ENCODE measurements at places on chromosomes 1 and 21.

DNA sequence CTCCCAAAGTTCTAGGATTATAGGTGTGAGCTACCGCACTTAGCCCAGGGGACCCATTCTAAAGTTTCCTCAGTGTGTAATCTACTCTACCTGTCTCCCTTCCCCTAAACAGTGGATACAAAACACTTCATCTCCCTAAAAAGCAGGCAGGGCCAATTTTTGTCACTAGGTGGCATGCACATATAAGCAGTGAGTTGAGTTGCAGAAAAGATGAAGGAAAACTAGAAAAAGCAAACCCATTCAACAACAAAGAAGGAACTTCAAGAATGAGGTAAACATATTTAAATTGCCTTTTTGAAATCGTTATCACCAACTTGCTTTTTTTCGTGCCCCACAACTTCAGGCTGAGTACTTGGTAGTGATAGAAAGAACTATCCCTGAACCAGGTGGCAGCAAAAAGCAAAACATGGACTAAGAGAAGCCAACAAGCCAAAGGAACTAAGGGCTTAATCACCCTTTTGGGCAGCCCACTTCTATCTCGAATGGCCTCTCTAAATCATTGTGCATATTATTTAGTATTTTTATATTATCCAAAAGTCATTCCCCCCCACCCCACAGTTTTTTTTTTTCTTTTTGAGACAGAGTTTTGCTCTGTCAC, 19.7 kb upstream of the ALDH9A1 start:
- peak; percentile 90 for DNase-seq

DNA sequence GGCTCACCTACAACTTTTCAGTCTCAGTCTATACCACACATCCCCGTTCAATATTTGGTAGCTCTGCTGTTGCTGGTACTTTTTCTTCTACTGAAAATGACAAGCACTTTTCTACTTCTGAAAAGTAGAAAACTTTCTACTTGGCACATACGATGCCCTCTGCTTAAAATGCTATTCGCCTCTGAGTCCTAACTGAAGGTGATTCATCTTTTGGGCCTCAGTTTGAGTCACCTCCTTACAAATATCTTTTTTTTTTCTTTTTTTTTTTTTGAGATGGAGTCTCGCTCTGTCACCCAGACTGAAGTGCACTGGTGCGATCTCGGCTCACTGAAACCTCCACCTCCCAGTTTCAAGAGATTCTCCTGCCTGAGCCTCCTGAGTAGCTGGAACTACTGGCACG, 136.0 kb upstream of the CYYR1 start:
- DNase-seq: no peak

DNA sequence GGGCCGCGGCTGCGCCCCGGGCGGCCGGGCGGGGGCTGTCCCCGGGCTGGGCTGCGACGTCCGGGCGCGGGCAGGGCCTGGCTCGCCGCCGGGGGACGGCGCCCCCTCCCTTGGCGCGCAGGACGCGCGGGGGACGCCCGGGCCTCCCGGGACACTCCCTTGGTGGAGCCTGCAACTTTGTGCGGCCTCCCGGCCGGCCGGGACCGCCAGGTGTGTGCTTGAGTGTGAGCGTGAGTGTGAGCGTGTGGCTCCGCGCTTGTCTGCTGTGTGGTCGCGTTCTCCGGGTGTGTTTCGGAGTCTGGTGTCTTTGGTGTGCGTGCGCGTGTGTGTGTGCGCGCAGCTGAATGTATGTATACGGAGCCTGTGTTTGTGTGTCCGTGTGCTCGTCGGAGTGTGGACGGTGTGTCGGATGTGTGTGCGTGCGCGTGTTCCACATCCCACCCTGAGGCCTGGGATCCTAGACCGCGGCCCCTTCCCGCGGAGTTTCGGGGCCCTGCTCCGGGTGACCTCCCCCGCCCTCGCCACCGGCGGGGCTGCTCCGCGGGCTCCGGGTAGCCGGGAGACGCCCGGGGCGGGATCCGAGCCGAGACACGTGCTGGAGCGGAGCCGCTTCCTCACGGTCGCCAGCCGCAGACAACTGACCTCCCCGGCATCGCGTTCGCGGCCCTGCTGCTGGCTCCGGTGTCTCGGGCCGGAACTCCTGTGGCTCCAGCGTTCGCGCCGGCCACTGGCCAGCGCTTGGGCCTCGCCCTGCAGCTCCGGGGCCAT, 1.7 kb downstream of the PTPRU start:
- no peak for DNase-seq

- no peak for DNase-seq
Measured at GRCh38 chr1:235313262-235313661, 14.7 kb downstream of the ARID4B start.

DNA sequence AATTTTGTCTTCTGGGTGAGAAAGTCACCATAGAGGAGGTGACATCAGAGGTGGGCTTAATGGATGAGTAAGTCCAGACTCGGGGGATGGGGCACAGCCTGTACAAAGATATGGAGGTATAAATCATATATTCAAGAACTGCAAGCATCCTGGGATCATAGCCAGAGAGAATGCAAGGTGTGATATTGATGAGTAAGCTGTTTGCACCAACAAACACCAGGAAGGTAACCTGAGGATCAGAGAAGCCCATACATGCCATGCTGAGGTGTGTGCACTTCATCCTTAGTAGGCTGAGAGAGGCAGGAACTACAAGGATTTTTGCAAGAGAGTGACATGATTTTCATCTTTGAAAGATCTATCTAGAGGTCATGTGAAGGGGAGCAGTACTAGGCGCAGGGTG, 306.4 kb downstream of the HHAT start:
- DNase-seq: no peak

GRCh38 chr1:203673550-203674411, 47.1 kb downstream of the ATP2B4 start:
- DNase-seq: peak; percentile 36

DNA sequence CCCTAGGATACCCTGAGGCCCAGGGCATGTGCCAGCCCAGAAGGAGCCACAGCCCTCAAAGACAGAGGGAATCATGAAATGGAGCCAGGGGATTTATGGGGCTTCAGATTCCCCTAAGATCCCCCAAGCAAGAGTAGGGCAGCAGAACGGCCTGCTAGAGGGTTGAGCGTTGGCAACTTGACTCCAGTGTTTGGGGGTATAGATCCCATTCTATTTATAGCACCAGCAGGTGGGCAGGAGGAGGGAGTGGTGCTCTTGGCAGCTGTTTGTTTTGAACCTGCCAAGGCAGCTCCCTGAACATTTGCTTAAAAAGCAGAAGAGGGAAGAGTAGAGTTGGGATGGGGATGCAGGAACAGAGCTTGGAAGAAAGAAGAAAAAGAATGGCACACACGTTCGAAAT, 33.7 kb downstream of the GLUL start:
- no peak for DNase-seq

DNA sequence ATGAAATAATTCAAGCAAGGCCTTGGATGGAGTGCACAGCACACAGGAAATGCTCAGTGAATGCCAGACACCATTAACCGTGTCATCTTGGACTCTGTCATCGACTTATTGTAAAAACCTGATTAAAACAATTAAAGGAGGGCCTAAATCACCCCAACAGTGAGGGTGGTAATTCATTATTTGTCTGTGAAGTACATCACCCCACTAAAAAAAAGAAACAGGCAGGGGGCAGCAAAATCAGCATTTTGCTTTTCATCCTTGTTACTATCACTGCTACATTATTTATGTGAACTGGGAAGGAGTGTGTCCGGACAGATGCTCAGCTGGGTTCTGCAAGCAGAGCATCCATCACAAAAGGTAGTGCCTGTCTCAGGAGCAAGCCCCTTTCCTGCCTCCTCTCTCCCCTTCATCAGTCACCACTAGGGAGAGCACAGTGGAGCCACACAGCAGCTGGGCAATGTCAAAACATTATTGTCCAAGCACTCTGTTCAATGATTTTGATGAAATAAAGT, 98.5 kb downstream of the RERE start:
- DNase-seq: peak; percentile 48

DNA sequence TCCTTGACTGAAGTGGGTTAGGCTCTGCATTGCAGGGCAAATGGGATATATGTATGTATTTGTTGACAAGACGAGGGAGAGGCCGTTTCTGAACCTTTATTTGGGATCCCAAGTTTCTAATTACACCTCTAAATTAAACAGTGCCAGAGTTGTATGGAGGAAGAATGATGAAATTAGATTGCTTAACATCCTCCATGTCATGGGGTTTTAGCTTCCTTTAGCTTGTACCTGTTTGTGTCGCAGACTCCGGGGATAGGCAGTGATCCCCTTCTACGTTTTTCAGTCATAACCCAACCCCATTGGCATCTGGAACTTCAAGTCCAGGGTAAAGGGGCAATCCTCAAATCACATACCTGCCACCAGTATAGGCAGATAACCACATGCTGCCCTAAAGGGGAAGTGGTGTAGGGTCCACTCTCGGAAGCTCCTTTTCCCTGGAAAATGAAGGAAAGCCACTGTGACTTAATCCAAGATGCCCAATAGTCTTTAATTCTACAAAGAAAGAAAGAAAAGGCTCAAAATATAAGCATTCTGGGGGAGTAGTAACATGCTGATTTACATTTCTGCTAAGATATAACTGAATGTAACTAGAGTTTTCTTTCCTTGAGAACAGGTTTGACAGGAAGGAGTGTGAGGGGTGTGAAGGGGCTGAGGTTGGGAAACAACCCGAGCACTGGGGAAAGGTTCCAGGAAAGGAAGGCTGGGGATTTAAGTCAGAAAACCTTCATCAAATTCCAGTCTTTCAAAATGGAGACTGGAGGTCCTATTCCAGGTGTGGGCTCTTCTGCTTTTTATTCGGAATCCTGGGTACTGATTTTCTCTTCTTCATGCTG, 77.6 kb downstream of the RGL1 start:
- DNase-seq: no peak

DNA sequence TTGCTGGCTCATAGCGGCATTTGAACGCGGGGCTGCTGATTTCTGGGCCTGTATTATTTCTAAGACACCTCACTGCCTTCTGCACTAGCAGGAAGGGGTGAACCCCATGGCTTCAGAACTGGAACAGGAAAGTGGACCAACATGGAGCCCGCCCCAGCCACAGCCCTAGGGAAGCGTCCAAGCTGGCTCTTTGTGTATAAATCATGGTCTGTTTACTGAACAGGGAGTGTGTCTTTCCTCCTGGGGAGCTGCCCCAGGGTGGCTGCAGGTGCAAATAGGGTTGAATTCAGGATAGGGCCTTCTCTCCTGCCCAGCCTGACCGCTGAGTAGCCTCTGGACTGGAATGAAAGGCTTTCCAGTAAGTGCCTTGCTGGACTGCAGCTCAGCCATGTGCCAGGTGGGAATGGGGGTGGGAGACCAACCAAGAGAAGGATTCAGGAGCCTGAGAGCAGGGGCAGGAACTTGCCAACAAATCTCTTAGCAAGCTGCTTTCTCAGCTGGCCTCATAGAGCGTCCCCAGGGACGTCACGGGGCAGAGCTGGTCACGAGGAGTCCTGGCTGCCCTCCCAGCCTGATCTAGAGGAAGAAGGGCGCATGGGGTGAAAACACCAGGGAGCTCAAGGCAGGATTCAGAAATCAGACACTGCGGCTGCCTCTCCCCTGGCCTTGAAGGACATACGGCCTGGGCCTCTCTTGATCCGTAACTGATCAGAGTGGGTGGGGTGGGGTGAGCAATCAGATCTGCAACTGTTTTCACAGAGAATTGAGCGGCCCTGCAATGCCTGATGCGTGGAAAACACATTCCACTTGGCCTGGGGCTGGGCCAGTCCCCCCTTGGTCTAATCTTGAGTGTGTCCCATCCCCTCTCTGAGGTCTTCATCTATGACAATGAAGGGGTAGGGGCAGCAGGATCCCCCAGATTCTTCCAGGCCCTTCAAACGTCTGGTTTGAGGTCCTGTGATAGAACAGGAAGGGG, 56.5 kb upstream of the SELENON start:
- no peak for DNase-seq

- no peak for DNase-seq
Measured at GRCh38 chr1:64654519-64655341, 90.1 kb upstream of the RAVER2 start.

- no peak for DNase-seq
Measured at GRCh38 chr1:38029081-38029681, 16.6 kb downstream of the UTP11 start.

Measured in NAMALWA (cell line).